ENCODE measurements at places on chromosomes 11 and 22. TPM values are rescaled to one million over a fixed set of nuclear protein-coding genes. Genes with fewer than 3 reads are reported as not detected.

Gene GNAZ
- total RNA-seq = 2.0 TPM

Gene PHF21B
- total RNA-seq = not detected

Gene NXPE2
- not detected for total RNA-seq

DNA sequence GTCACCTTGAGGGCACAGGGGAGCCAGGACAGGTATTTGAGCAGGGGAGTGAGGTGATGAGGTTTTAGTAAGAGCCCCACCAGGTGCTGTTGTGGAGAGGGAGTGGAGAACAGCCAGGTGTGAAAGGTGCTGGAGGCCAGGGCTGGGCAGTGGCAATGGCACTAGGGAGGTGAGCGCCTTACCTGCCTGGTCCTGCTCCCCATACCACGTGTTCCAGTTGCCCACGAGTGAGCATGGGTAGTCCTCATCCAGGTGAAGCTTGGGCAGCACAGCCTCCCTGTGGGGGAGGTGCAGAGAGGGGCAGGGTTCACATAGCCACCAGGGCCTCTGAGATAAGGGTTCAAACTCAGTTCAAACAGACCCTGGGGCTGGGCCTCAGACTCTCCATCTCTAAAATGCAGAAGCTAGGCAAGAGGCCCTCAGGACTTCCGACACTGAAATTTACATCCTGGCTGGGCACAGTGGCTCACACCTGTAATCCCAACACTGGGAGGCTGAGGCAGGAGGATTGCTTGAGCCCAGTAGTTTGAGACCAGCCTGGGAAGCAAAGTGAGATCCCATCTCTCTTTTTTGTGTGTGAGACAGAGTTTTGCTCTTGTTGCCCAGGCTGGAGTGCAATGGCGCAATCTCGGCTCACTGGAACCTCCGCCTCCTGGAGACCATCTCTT lies 11.8 kb downstream of the NIPSNAP1 start:
- H3K36me3 ChIP-seq = peaks cover 34% of the 10 kb centered on the region
- H3K4me1 ChIP-seq = no peaks in the 10 kb centered on the region
- H3K4me3 ChIP-seq = no peak overlapping the region
- H3K27ac ChIP-seq = peak overlapping the region; percentile 19

DNA sequence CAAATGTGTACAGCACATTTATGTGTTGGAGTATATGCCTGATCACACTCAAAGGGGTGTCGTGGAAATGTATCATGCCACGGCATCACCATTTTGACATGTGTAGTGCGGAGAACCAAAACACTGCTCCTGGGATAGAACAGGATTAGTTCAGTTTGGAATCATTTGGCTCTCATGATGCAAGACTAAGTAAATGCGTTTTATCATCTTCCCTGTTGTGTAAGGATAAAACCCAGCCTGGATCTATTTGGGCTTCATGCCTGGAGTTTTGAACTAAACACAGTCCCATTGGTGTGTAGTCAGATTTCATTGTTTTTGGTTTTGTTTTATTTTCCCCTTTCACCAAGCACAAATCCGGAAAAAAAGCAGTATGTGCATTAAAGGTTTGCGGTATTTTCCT lies 574.3 kb downstream of the NTM start:
- no peaks in the 10 kb centered on the region for H3K27me3 ChIP-seq
- no peak for ATAC-seq
- H3K36me3 ChIP-seq = no peaks in the 10 kb centered on the region

DNA sequence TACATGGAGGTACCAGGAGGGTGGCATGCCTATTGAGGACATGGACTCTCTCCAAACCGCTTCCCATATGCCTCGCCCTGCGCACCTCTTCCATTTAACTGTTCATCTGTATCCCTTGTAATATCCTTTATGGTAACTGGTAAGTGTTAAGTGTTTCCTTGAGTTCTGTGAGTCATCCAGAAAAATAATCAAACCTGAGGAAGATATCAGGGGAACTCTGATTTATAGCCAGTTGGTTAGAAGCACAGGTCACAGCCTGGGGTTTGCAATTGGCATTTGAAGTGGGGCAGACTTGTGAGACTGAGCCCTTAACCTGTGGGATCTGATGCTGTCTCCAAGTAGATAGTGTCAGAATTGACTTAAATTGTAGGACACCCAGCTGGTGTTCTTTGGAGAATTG lies 27.6 kb upstream of the CAT start:
- H3K27ac ChIP-seq = no peak overlapping the region
- peaks cover 4% of the 10 kb centered on the region for H3K4me1 ChIP-seq
- H3K4me3 ChIP-seq = no peak overlapping the region
- no peak for ATAC-seq
- H3K36me3 ChIP-seq = no peaks in the 10 kb centered on the region
- H3K27me3 ChIP-seq = peaks cover 30% of the 10 kb centered on the region

DNA sequence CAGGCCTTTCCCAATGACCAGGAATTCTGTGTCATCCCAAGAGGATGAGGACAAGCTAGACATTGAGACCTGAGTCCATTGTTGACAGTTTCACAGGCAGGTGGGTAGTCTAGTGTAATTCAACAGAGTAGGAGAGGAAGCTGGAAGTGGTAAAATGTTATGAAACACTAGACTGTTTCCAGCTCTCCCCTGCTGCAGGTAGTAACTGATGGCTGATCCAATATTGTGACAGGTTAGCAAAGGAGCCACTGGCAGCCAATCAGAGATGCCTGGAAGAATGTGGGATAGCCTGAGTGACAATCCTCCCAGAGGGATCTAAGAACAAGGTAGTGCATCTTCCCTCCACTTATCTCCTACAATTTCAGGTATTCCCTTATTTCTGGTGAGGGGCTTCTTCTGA lies 10.6 kb upstream of the GDPD4 start:
- ATAC-seq = no peak
- peaks cover 7% of the 10 kb centered on the region for H3K27me3 ChIP-seq
- H3K4me1 ChIP-seq = no peaks in the 10 kb centered on the region
- H3K4me3 ChIP-seq = no peak overlapping the region

DNA sequence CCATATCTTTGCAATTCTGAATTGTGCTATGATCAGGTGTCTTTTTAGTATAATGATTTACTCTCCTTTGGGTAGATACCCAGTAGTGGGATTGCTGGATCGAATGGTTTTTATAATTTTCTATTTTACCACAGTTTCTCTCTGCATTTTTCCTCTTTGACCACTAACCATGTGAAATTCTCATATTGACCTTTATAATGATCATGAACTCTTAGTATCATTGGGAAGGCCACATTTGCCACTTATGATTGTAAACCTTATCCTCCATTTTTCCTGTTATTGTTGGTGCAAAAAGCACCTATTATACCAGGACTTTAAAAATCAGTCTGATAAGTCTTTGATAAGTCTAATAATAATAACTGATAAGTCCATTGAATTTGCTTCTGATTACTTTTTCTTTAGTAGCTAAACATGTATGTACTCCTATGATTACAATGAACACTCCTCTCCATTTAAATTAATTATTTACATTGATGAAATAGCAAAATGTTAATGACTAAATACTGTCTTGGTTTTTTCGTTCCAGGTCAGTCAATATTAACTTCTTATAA lies 9.6 kb downstream of the NEAT1 start:
- peaks cover 73% of the 10 kb centered on the region for H3K4me1 ChIP-seq
- ATAC-seq = no peak
- H3K27ac ChIP-seq = peak overlapping the region; percentile 100
- H3K27me3 ChIP-seq = no peaks in the 10 kb centered on the region

DNA sequence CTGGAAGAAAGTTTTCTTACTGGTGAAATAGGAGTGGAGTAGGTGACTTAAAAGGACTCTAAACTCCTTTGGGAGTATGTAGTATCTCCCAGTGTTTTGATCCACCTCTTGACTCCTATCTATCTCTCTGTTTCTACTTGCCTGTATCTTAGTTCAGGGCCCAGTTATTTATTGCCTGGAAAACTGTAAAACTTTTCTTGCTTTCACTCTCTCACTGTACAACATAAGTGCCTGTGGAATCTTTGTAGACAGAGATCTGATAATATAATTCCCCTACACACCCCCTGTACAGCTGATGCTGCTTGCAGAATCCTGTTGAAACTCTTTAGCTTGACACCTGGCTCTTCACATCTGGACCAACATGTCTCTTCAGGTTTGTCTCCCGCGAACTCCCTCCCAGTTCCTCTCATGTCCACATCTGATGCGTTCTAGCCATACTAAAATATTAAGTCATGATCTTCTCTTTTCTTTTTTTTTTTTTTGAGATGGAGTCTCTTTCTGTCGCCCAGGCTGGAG lies 26.5 kb upstream of the SESN3 start:
- H3K27me3 ChIP-seq = no peaks in the 10 kb centered on the region
- peaks cover 23% of the 10 kb centered on the region for H3K4me1 ChIP-seq
- H3K4me3 ChIP-seq = no peak overlapping the region
- H3K36me3 ChIP-seq = no peaks in the 10 kb centered on the region

GRCh38 chr11:46319074-46319453 lies 28.2 kb upstream of the DGKZ start:
- no peaks in the 10 kb centered on the region for H3K36me3 ChIP-seq
- peaks cover 22% of the 10 kb centered on the region for H3K4me1 ChIP-seq
- no peaks in the 10 kb centered on the region for H3K27me3 ChIP-seq
- H3K27ac ChIP-seq = peak overlapping the region; percentile 85
- peak; percentile 2 for ATAC-seq

DNA sequence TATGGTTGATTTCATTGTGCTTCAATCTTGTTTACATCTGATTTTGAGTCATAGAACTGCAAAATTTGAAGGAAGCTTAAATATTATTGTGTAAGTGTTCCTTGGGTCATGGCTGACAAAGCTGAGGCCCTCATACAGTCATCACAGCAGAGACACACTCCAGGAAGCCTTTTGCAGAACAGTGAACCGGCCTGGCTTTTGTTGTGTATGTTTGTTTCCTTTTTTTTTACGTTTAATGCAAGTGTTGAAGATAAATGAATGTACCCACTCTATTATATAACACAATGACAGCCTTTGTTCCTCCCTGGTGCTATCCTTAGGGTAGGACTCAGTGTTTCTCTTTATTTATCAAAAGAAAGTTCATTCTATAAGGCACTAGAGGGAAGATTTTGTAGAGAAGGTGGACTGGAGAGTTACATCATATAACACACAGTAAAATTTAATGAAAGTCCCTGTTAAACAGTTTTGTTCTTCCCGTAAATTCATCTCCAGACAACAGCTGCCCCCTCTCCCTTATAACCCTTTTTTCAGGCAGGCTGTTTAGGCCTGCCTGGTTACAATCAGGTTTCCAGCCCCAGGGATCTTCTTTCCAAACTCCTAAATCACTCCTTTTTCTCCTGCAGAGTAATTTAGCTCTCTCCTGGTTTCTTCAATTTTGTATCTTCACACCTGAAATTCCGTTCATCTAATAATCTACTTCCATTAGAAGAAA lies 34.3 kb upstream of the CSTF3 start:
- ATAC-seq = no peak
- no peak overlapping the region for H3K4me3 ChIP-seq
- H3K27ac ChIP-seq = no peak overlapping the region
- no peaks in the 10 kb centered on the region for H3K27me3 ChIP-seq
- no peaks in the 10 kb centered on the region for H3K4me1 ChIP-seq

GRCh38 chr11:59963733-59964132 lies at the start of gene OOSP4A:
Gene OOSP4A, plus strand, starts transcription at chr11:59964033. Its CDS starts 0 bp downstream, at chr11:59964033.
- ATAC-seq = no peak
- no peaks in the 10 kb centered on the region for H3K4me1 ChIP-seq
- no peaks in the 10 kb centered on the region for H3K36me3 ChIP-seq
- peaks cover 8% of the 10 kb centered on the region for H3K27me3 ChIP-seq

DNA sequence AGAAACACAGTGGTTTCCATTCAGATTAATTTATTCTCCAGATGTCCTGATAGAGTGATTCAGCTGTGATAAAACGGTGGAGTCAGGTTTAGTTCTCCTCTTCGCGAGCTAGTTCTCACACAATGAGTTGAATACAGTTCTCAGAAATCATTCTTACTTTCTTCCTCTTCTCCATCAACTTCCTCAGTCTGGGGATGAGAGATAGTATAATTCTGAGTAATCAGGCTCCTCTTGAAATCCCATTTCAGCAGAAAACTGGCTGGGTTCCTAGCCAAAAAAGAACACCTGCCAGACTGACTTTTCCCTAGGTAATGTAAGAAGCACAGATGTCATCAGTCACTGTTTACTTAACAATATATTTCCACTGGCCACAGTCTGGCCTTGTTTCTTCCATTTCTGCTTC lies 76.7 kb downstream of the SVIP start:
- H3K4me3 ChIP-seq = no peak overlapping the region
- H3K27ac ChIP-seq = no peak overlapping the region
- H3K4me1 ChIP-seq = no peaks in the 10 kb centered on the region
- H3K27me3 ChIP-seq = no peaks in the 10 kb centered on the region

- no peak overlapping the region for H3K4me3 ChIP-seq
- no peaks in the 10 kb centered on the region for H3K36me3 ChIP-seq
- no peaks in the 10 kb centered on the region for H3K27me3 ChIP-seq
- H3K27ac ChIP-seq = no peak overlapping the region
- ATAC-seq = no peak
These were observed 148.4 kb downstream of the CACNA1I start for GRCh38 chr22:39718921-39719475.

DNA sequence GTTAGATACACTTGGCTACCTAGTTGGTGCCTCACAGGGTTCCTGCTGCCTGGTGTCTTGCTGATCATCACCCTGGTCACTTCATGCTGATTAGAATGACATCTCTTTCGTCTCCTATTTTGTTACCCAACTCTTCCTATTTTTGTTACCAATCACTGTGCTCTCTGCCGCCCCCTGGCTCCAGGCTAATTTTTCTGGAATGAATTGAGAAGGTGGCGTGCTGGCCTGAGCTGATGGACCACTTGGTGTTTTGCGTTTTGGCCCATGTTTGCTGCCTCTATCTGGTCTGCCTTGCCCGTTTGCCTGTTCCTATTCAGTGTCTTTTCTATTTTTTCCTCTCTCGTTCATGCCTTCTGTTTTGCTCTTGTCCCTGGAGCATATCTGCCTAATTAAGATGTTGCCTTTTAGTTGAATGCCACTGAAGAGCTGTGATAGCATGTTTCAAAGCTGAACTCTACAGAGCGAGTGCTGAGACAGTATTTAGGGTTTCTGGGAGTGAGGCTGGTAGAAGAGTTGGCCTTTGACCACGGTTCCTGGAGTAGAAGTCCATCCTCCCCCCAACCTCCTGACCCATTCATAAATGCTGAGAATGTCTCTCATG lies 5.9 kb upstream of the ATF4 start:
- H3K36me3 ChIP-seq = peaks cover 78% of the 10 kb centered on the region
- no peak overlapping the region for H3K4me3 ChIP-seq

GRCh38 chr11:6405052-6405667 lies 13.7 kb downstream of the APBB1 start:
- H3K27me3 ChIP-seq = no peaks in the 10 kb centered on the region
- no peak overlapping the region for H3K27ac ChIP-seq
- H3K4me3 ChIP-seq = peak overlapping the region; percentile 91
- peaks cover 49% of the 10 kb centered on the region for H3K4me1 ChIP-seq

DNA sequence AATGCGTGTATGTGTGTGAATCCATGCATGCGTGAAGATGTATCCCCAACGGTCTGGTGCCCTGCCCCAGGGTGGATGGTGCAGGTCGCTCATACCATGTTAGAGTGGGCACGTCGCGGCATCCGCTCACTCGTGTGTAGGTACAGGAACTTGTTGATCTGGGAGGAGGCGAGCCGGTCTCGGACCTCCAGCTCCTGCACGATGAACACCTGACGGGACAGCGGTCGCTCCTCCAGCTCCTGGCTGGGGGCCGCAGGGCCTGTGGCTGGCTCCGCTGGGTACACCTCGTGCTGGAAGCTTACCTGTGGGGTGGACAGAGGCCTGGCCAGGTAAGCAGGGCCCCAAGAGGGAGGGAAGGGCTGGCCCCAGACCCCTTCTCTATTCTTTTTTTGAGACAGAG lies 18.5 kb downstream of the ATG2A start:
- peaks cover 9% of the 10 kb centered on the region for H3K4me1 ChIP-seq
- no peak overlapping the region for H3K4me3 ChIP-seq
- no peaks in the 10 kb centered on the region for H3K27me3 ChIP-seq
- H3K27ac ChIP-seq = no peak overlapping the region

GRCh38 chr22:36871669-36872081 lies 10.9 kb downstream of the NCF4 start:
- peak overlapping the region; percentile 92 for H3K27ac ChIP-seq
- no peaks in the 10 kb centered on the region for H3K27me3 ChIP-seq
- peaks cover 44% of the 10 kb centered on the region for H3K36me3 ChIP-seq
- no peak for ATAC-seq

All from activated T-helper 17 cell treated with anti-CD3 and anti-CD28 coated beads, Interleukin-2, amount 50 U/mL, for 72 hours (primary cell).